ENCODE measurements at places on chromosomes 12 and 14. TPM values are rescaled to one million over a fixed set of nuclear protein-coding genes. Genes with fewer than 3 reads are reported as not detected.

DNA sequence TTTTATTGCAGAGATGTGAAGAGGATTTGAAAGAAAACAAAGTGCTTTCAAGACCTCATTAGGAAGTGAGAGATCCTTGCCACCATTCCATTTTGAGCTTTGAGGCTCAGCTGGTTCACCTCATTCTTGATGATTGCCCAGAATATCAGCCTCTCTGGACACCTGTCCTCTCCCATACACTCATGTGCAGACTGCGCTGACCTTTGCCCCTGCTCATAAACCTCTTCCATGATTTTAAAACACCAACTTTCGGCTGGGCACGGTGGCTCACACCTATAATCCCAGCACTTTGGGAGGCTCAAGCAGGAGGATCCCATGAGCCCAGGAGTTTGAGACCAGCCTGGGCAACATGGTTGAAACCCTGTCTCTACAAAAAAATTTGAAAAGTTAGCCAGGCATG is 8.9 kb downstream of the COX14 start:
- H3K4me3 ChIP-seq: no peak overlapping the region
- no peak overlapping the region for H3K27ac ChIP-seq
- peaks cover 3% of the 10 kb centered on the region for H3K4me1 ChIP-seq
- DNase-seq: no peak

DNA sequence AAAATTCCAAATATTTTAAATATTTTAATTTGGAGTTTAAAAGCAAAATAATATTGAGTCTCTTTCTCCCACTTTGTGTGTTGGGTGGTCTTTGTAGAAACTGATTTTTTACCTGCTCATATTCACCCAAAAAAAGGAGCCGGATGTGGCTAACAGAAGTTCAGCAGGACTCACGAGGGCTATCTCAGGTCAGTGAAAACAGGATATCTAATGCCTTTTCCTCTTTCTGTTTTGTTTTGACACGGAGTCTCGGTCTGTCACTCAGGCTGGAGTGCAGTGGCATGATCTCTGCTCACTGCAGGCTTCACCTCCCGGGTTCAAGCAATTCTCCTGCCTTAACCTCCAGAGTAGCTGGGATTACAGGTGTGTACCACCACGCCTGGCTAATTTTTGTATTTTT is 30.8 kb downstream of the COA8 start:
- no peaks in the 10 kb centered on the region for H3K27me3 ChIP-seq
- no peak overlapping the region for H3K27ac ChIP-seq
- H3K4me3 ChIP-seq: no peak overlapping the region
- H3K4me1 ChIP-seq: peaks cover 21% of the 10 kb centered on the region

GRCh38 chr12:127830730-127831129 is 436.2 kb upstream of the TMEM132C start:
- H3K27ac ChIP-seq: no peak overlapping the region
- no peak overlapping the region for H3K4me3 ChIP-seq
- H3K4me1 ChIP-seq: no peaks in the 10 kb centered on the region
- H3K36me3 ChIP-seq: no peaks in the 10 kb centered on the region
- DNase-seq: no peak
- no peaks in the 10 kb centered on the region for H3K27me3 ChIP-seq

GRCh38 chr12:46082490-46083200 is 92.3 kb upstream of the SCAF11 start:
- H3K36me3 ChIP-seq: peaks cover 4% of the 10 kb centered on the region
- H3K27ac ChIP-seq: no peak overlapping the region
- peaks cover 5% of the 10 kb centered on the region for H3K27me3 ChIP-seq
- no peaks in the 10 kb centered on the region for H3K4me1 ChIP-seq
- no peak overlapping the region for H3K4me3 ChIP-seq
- no peak for DNase-seq

- no peaks in the 10 kb centered on the region for H3K27me3 ChIP-seq
- no peak overlapping the region for H3K4me3 ChIP-seq
- no peak for DNase-seq
- H3K4me1 ChIP-seq: peaks cover 28% of the 10 kb centered on the region
Measured at GRCh38 chr14:100824091-100824551, 1.8 kb upstream of the MEG3 start.

DNA sequence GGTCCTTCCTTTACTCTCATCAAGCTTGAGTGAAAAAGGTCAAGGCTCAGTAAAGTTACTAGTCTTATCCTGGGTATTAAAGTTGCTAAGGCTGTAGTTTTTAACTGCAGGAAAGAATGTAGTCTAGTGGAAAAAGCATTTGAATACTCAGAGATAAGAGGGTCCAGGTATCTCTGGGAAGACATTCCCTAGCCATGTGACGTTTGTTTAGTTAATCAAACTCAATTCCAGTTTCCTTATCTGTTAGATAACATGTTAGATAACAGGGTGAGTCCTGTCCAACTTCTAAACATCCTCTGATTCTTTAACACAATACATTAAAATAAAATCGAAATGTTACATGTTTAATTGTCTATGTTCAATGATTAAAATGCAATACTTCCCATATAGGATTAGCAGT is 720.7 kb upstream of the LMO3 start:
- no peak for DNase-seq
- H3K4me3 ChIP-seq: no peak overlapping the region
- H3K36me3 ChIP-seq: no peaks in the 10 kb centered on the region
- no peaks in the 10 kb centered on the region for H3K27me3 ChIP-seq

DNA sequence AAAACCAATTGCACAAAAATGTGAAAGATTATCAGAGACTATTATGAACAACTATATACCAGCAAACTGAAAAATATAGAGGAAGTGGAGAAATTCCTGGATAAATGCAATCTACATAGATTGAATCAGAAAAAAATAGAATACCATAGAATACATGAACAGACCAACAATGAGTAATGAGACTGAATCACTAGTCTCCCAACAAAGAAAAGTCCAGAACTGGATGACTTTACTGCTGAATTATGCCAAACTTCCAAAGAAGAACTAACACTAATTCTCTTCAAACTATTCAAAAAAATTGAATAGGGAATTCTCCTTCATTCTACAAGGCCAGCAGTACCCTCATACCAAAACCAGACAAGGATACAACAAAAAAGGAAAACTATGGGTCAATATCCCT is 60.6 kb downstream of the GUCY2C start:
- H3K27me3 ChIP-seq: peaks cover 4% of the 10 kb centered on the region
- H3K36me3 ChIP-seq: no peaks in the 10 kb centered on the region
- no peaks in the 10 kb centered on the region for H3K4me1 ChIP-seq
- DNase-seq: no peak
- no peak overlapping the region for H3K27ac ChIP-seq

- peak overlapping the region; percentile 72 for H3K4me3 ChIP-seq
- peak overlapping the region; percentile 86 for H3K27ac ChIP-seq
- H3K27me3 ChIP-seq: peaks cover 30% of the 10 kb centered on the region
- H3K36me3 ChIP-seq: no peaks in the 10 kb centered on the region
Measured at GRCh38 chr12:116698116-116698515, 39.8 kb downstream of the SPRING1 start.

GRCh38 chr12:113955109-113955970 is 10.8 kb downstream of the RBM19 start:
- H3K4me1 ChIP-seq: no peaks in the 10 kb centered on the region
- peaks cover 10% of the 10 kb centered on the region for H3K36me3 ChIP-seq
- no peaks in the 10 kb centered on the region for H3K27me3 ChIP-seq
- DNase-seq: no peak
- no peak overlapping the region for H3K4me3 ChIP-seq

GRCh38 chr12:64633011-64633939 is 23.0 kb downstream of the RASSF3 start:
- H3K4me1 ChIP-seq: peaks cover 28% of the 10 kb centered on the region
- DNase-seq: no peak
- peaks cover 37% of the 10 kb centered on the region for H3K36me3 ChIP-seq
- no peaks in the 10 kb centered on the region for H3K27me3 ChIP-seq
- H3K27ac ChIP-seq: no peak overlapping the region

OR6C2 gene
- not detected for total RNA-seq

HOXC6 gene
- total RNA-seq: 4.8 TPM

MYF6 gene
- 1.4 TPM for total RNA-seq

PSMD9 gene
- 41.8 TPM for total RNA-seq

TMEM132D gene
- total RNA-seq: 1.8 TPM

CLEC1B gene
- total RNA-seq: not detected

LGR5 gene
- 1.4 TPM for total RNA-seq

ASCL1 gene
- 7.5 TPM for total RNA-seq

TBC1D30 gene
- 5.6 TPM for total RNA-seq

CDK2 gene
- total RNA-seq: 82.8 TPM

KRT73 gene
- not detected for total RNA-seq

C14orf180 gene
- total RNA-seq: not detected
